Non-pigmented ciliary epithelial cell (primary cell): ENCODE measurements at places on chromosomes 13 and 19.

DNA sequence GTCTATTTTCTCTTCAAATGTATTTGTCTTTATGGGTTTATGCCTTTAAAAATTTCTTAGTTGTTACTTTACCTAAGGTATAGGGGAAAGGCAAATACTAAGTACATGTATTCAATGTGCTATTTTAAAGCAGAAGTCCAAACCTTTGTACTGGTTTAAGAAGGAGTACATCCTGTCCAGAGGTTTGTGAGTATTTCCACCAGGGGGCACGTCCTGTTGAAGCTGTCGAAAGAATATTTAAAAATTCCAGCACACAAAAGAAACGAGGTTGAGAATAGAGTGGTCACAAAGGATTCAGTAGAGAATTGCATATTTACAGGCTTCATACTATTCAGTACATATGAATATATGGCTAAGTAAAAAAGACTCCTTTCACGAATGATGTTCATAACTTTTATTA is 59.8 kb downstream of the URI1 start:
- peak; percentile 5 for DNase-seq

DNA sequence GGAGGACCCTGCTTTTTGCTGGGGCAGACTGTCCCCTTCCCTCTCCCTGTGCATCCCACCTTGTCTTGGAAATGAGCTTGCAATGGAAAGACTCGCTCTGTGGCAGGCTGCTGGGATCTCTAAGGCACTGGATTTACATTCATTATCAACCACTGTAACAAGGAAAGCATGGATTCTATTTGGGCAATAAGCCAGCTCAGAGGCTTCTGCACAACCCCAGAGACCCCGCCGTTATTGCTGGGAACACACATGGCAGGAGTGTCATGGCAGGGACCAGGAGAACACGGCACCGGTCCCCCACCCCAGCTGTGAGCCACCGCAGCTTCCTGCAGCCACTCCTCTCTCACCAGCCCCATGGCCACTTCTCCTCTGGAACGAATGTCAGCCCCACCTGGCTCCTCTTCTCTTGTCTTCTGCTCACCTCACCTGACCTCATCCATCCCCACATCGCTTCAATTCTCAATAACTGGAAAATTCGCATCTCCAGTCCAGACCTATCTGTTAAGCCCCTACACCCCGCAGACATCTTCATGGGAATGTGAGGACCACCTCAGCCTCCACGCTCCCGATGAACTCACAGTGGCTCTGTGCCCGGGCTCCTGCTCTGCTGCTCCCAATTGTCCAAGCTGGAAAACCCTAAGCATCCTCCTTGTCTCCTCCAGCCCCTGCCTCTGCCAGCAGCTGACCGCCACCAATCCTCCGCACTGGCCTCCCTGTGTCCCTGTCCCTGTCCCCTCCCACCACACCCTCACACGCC is 181.5 kb downstream of the USP12 start:
- no peak for DNase-seq

DNA sequence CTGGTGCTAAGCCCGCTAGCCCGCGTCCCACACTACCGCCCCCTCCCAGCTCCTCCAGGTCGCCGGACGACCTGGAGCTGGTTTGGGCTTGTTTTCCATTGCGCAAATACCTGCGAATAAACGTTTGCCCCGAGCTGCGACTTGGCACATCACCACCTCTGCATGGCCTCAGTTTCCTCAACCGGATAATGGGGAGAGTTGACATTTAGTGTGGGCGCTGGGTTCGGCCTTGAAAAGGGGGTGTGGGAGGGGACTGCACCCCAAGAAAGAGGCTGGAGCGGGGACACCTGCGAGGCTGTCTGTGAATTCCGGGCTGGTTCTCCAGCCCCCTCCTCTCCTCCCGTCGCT is 11.0 kb upstream of the JUND start:
- no peak for DNase-seq

DNA sequence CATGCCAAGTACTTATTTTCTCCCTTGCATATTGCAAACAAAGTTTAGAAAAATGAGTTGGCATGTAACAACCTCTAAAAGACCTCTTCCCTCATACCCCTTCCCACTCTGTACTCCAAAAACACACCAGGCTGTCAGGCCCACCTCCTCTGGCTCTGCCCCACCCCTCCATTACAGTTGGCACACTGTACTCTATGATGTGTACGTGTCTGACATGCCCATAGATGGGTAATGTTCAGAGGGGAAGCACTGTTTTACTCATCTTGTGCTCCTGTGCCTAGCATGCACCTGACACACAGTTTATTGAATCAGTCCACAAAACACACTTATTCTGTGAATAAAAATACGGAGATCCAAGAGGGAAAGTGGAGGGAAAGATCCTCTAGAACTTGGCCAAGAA is 45.6 kb downstream of the SERPINE3 start:
- DNase-seq = no peak

GRCh38 chr19:4678881-4679790 is 9.0 kb upstream of the MYDGF start:
- no peak for DNase-seq

DNA sequence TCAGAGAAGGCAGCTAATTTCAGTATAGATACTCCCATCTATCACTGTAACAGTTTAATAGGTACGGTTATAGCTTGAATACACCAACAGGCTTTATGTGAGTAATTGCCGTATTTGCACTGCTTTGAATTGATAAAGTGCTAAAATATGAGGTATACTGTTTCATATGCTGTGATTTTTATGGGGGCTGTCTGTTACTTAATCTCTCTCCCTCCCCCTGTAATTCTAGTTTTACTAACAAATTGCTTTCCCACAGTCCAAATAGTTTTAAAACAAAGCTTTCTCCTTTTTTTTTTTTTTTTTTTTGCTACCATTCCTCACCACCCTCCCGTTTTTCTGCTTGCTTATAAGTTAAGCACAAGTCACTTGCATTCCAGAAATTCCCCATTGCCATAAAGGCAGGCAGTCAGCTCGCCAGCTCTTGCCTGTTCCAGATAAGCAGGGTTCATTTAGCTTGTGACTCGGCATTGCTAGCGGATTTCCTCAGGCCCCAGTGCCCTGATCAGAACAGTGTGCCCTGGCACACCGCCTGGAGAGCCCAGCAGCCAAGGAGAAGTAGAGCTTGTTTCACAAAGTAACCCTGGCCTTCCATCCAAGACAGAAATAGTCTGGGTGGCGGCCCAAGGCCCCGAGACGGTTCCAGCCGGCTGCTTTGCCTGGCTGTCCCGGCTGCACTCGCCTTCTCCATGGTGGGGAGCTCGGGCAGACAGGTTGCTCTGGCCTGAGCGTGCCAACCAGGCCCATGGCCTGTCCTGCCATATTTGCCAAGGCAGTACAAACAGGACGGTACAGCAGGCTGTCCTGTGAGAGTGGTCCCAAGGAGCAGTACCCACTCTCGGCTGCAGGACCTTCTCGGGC is 43.5 kb upstream of the NPAS1 start:
- peak; percentile 93 for DNase-seq

DNA sequence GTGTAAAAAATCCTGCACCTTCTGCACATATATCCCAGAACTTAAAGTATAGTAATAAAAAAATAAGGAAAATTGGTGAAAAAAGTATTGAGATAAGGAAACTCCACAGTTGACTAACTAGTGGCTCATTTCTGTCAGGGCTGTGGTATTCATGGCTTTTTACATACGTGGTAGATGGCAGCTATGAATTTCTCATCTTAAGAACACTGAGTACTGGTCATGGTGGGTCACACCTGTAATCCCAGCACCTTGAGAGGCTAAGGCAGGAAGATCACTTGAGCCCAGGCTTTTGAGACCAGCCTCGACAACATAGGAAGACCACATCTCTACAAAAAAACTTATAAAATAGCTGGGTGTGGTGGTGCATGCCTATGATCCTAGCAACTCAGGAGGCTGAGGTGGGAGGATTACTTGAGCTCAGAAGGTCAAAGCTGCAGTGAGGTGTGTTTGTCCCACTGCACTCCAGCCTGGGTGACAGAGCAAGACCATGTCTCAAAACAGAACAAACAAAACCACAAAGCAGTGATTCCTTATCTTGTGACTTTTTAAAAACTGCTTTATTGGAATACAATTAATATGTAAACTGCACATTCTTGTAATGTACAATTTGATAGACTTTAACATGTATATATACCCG is 16.8 kb downstream of the SLAIN1 start:
- DNase-seq = no peak

DNA sequence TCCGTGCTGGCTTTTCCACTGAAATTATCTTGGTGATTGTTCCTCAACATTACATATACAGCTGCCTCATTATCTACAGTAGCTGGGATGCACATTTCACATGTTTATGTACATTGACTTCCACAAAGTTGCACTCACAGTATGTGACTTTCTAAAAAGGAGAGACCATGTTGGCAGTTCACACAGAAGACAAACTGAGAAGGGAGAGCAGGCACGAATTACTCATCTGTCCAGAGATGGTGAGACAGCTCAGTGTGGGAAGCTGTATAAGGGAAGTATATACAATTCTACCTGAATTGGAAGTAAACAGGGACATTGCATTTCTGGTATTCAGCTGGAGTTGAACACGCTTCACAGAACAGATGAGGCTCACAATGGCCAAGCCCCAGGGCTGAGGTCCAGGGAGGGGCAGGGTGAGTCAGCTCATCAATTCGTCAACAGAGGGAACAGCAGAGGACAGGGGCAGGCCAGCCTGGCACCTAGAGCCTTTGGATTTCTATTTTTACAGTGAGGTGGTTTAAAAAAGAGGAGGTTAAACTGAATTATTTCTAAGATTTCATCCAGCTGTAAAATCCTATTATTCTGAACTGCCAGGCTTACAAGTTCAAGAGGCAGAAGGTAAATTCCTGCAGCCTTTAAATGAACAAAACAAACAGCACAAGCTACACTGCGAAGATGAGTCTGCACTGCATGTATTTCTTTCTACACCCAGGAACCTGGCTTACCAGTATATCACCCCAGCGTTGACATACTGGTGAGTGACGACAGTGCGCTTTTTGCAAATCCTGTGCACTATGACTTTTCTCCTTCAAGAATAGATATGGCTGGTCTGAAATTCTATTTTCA is 9.8 kb downstream of the PARP4 start:
- DNase-seq = no peak

- DNase-seq = no peak
Observed at GRCh38 chr19:5713228-5713627, 6.7 kb downstream of the LONP1 start.

GRCh38 chr13:50365408-50366391 is 350.5 kb downstream of the KCNRG start:
- no peak for DNase-seq

DNA sequence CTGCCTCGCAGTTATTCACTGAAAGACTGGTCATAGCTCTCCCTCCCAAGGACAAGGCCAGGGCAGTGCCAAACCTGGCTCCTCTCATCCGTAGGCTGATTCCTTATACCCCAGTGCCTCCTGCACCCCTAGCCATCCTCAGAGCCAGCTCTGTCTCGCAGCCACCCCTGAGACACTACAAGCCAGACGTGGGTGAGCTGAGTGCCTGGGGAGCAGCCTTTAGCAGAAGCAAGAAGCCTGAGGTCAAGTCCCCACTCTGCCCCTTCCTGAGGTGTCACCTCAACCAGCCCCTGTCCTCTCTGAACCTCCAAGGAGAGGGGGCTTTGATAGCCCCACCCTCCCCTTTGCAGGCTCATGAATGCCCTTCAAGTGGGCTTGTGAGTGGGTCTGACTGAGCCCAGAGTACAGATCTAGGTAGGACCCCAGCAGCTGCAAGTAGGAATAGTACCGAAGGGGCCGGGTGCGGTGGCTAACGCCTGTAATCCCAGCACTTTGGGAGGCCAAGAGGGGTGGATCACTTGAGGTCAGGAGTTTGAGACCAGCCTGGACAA is 14.8 kb upstream of the AKAP8L start:
- DNase-seq = no peak

DNA sequence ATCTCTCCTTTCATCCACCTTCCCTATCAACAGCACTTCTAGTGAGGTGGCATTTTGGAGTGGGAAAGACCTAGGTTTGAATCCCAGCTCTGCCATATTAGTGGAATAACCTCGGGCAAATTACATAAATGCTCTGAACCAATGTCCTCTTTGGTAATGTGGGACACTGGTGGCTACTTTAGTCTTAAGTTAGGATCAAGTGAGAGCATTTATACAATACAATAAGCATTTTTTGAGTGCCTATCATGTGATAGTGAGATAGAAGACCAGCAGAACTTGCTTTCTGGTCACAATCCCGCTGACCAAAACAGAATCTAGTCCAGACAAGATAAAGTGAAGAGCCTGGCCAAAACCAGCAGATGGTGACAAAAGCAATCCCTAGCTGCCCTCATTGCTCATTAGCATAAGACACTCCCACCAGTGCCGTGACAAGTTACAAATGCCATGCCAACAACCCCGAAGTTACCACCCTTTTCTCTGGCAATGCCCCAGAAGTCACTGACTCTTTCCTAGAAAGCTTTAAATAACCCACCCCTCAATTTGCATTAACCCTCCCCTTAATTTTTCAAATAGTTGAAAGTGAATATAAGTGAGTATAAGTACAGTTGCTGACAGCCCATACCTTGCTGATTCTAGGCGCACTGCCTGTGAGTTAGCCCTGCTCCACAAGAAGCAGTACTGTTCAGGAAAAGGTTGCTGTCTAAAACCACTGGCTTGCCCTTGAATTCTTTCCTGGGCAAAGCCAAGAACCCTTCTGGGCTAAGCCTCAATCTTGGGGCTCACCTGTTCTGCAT is 28.9 kb upstream of the KPNA3 start:
- no peak for DNase-seq

- DNase-seq = no peak
Observed at GRCh38 chr19:30602661-30603350, 230.6 kb downstream of the ZNF536 start.

DNA sequence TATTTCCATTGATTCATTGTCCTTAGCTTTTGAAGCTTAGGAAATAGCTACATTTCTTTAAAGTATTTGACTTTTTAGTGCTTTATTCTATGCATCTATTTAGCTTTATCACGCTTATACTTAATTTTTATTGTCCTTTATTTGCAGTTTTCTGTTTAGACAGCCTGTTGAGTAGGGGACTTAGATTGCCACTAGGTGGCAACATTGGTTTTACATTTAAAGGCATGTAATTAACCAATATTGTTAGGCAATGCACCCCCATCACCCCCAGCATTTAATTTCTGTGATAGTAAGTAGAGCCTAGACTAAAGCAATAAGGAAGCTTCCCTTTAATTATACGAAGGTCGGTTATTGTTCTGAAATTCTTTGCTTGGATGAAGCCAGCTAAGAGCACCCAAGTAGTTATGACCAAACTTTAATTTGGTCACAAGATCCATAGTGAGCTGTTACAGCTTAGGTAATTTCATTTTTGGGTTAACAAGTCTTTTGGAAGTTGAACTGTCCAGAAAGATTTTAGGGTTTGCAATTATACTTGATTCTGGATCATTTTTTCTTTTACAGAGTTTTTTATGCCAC is 36.5 kb downstream of the B3GLCT start:
- peak; percentile 13 for DNase-seq

GRCh38 chr19:1066748-1067340 is at the start of gene ARHGAP45:
Gene ARHGAP45 (plus strand): TSS chr19:1067167. CDS start chr19:1067406, 239 bp downstream.
- DNase-seq = no peak

DNA sequence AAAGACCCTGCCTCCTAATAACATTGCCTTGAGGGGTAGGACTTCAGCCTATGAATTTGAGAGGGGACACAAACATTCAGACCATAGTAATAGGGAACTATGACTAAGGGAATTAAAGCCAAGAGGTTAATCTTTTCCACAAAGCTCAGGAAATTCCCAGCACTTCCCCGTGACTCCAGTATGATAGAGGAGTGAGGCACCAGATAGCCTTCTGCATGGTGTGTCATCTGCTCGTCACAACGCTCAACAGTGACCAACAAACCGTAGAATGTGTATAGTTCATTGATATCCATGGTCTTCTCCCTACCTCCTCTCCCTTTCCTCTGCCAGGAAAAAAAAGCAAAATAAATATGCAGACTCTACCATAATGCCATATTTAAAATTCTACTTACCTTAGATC is 64.4 kb downstream of the B3GLCT start:
- DNase-seq = no peak

GRCh38 chr13:48778610-48779009 is 124.9 kb downstream of the CYSLTR2 start:
- no peak for DNase-seq
